ENCODE measurements at places on chromosomes 16 and 17.

GRCh38 chr17:68903286-68903685 is 51.9 kb downstream of the ABCA8 start:
- DNase-seq: no peak

- peak; percentile 74 for DNase-seq
Measured at GRCh38 chr16:49491106-49491670, 117.6 kb downstream of the C16orf78 start.

DNA sequence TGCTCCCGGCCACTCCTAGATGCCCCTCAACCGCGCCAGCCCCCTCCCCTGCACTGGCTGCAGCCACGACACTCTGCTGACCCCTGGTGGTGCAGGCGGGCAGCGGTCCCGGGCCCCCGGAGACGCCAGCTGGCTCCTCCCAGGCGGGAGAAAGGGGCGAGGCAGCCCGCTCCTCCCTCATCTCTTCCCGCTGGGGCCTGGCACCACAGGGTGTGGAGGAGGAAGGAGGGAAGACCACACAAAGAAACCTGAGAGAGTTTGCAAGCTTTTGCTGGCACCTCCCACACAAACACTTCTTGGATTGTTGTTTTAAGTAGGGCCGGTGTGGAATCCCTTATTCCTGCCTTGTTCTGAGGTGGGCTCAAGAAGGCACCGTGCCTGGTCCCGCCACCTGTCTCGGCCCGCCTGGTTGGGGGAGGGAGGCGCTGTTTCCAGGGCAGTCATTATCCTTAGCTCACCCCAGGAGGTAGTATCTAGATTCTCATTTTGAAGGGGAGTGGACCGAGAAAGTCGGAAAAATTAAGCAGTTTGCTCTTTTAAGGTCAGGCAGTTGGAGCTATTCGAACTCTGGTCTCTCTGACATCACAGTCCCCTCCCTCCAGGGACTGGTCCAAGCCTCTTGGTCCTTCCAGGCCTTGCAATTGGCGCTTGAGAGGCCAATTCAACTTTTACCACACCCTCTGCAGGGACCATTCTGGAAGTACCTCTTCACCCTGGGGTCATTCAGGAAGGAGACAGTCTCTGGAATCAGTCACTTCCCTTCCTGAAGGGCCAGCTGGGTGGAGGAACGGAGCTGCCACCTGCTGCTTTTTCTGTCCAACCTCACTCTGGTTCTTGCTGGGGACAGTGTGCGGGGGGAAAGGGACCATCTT is 959 bp upstream of the ANKRD13B start:
- DNase-seq: peak; percentile 97

- DNase-seq: peak; percentile 63
Measured at GRCh38 chr17:41689497-41690299, 1.0 kb downstream of the EIF1 start.

DNA sequence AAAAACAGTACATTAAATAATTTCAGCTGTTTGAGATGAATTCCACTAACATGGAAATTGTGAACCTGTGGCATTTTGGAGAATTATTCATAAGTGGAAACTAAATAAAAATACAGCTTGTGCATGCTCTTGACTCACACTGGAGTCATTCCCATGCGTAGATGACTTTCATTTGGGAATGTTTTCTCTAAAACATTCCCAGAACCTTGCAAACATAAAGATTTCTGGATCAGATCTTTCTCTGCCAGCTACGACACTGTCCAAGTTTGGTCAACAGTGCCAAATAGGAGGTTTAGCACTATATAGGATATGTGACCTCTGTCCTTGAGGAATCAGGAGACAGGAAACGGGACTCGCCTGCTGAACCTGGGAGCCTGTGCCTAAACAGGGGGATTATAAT is 400.9 kb downstream of the SLC39A11 start:
- no peak for DNase-seq

DNA sequence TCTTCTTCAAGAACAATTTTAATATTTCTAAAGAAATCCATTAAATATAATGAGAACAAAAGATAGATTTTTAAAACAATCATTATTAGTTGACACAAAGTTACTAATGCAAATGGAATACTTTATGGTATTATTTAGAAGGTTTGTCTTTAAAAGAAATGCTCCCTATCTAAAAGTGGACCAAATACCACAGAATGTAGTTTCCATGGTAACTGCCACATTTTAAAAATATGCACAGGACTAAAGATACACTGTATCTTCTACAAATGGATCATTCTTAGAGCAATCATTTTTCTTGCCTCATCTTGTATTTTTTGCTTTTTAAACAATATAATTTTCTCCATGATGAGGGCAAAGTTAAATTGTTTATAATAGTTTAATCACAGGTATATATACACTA is 296.0 kb downstream of the CEP112 start:
- no peak for DNase-seq

Measured in NCI-H69 (cell line).